ENCODE measurements at places on chromosomes 7 and 10. TPM values are rescaled to one million over a fixed set of nuclear protein-coding genes. Genes with fewer than 3 reads are reported as not detected.

The AKR1C8 gene
- total RNA-seq = 0.27 TPM

- no peaks in the 10 kb centered on the region for H3K4me1 ChIP-seq
- H3K27me3 ChIP-seq = no peaks in the 10 kb centered on the region
- H3K4me3 ChIP-seq = no peak overlapping the region
- H3K27ac ChIP-seq = no peak overlapping the region
- peaks cover 11% of the 10 kb centered on the region for H3K36me3 ChIP-seq
These were observed 48.2 kb upstream of the NFKB2 start for GRCh38 chr10:102347236-102347828.

The IFIT1B gene
- total RNA-seq = not detected

- no peak overlapping the region for H3K27ac ChIP-seq
- H3K27me3 ChIP-seq = no peaks in the 10 kb centered on the region
- H3K4me1 ChIP-seq = no peaks in the 10 kb centered on the region
- no peak overlapping the region for H3K4me3 ChIP-seq
- DNase-seq = no peak
These were observed 116.3 kb upstream of the PPP2R2D start for GRCh38 chr10:131784363-131785120.

The ERVW-1 gene
- total RNA-seq = not detected

GRCh38 chr10:71421075-71421434 is 24.3 kb downstream of the CDH23 start:
- H3K4me3 ChIP-seq = no peak overlapping the region
- H3K27me3 ChIP-seq = peaks cover 10% of the 10 kb centered on the region
- no peaks in the 10 kb centered on the region for H3K36me3 ChIP-seq
- H3K4me1 ChIP-seq = no peaks in the 10 kb centered on the region

The SUFU gene
- 14.2 TPM for total RNA-seq

GRCh38 chr10:126256864-126257263 is 131.4 kb downstream of the ADAM12 start:
- DNase-seq = no peak
- H3K27ac ChIP-seq = no peak overlapping the region
- H3K36me3 ChIP-seq = no peaks in the 10 kb centered on the region
- H3K27me3 ChIP-seq = no peaks in the 10 kb centered on the region

DNA sequence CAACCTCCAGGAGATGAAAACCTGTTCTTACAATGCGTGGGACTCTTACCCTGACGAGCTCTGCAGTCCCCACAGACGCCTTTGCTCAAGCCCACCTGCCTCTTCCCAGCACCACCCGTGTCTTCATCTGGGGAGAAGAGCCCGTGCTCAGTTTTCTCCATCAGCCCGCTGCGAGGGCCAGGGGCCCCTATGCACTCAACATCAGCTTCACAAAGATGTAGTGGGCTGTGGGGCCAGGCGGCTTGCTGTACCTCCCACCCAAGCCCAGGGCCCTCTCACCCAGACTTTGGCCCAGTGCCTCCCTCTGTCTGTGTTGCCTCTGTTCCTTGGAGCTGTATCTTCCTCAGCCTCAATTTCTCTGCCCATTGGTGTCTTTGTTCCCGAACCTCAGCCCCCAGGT is 436.6 kb downstream of the DNAJB6 start:
- H3K27me3 ChIP-seq = peaks cover 4% of the 10 kb centered on the region
- no peak for DNase-seq
- H3K36me3 ChIP-seq = no peaks in the 10 kb centered on the region
- H3K4me1 ChIP-seq = no peaks in the 10 kb centered on the region
- H3K27ac ChIP-seq = peak overlapping the region; percentile 50
- no peak overlapping the region for H3K4me3 ChIP-seq

The NUTM2E gene
- 0.67 TPM for total RNA-seq

GRCh38 chr7:24143547-24143946 is 140.4 kb upstream of the NPY start:
- no peak for DNase-seq
- H3K36me3 ChIP-seq = no peaks in the 10 kb centered on the region
- no peaks in the 10 kb centered on the region for H3K4me1 ChIP-seq

GRCh38 chr10:94180576-94180975 is 182.2 kb downstream of the NOC3L start:
- H3K27me3 ChIP-seq = no peaks in the 10 kb centered on the region
- H3K36me3 ChIP-seq = no peaks in the 10 kb centered on the region
- no peak overlapping the region for H3K27ac ChIP-seq
- DNase-seq = no peak
- no peaks in the 10 kb centered on the region for H3K4me1 ChIP-seq

- peaks cover 6% of the 10 kb centered on the region for H3K4me1 ChIP-seq
- H3K27ac ChIP-seq = no peak overlapping the region
- DNase-seq = no peak
- no peak overlapping the region for H3K4me3 ChIP-seq
These were observed 428.3 kb upstream of the NPVF start for GRCh38 chr7:25656581-25657026.

DNA sequence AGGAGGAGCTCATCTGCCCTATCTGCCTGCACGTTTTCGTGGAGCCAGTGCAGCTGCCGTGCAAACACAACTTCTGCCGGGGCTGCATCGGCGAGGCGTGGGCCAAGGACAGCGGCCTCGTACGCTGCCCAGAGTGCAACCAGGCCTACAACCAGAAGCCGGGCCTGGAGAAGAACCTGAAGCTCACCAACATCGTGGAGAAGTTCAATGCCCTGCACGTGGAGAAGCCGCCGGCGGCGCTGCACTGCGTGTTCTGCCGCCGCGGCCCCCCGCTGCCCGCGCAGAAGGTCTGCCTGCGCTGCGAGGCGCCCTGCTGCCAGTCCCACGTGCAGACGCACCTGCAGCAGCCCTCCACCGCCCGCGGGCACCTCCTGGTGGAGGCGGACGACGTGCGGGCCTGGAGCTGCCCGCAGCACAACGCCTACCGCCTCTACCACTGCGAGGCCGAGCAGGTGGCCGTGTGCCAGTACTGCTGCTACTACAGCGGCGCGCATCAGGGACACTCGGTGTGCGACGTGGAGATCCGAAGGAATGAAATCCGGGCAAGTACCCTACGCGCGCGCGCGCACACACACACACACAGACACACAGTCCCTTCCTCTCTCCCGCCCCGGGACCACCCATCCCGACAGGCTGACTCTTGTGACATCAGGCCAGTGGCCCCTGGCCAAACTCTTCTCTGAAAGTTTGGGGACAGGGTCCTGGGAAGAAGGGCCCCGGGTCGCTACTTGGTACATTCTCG is 538 bp downstream of the TRIM8 start:
- peaks cover 25% of the 10 kb centered on the region for H3K36me3 ChIP-seq
- DNase-seq = peak; percentile 80
- peak overlapping the region; percentile 95 for H3K27ac ChIP-seq
- peaks cover 45% of the 10 kb centered on the region for H3K4me1 ChIP-seq

The PPP1R17 gene
- total RNA-seq = not detected

- no peaks in the 10 kb centered on the region for H3K27me3 ChIP-seq
- H3K4me1 ChIP-seq = no peaks in the 10 kb centered on the region
- H3K36me3 ChIP-seq = no peaks in the 10 kb centered on the region
These were observed 21.0 kb downstream of the ANKRD30A start for GRCh38 chr10:37146443-37146842.

The MACC1 gene
- 0.06 TPM for total RNA-seq

GRCh38 chr7:2542916-2543871 is 12.1 kb downstream of the BRAT1 start:
- H3K27me3 ChIP-seq = no peaks in the 10 kb centered on the region
- peaks cover 20% of the 10 kb centered on the region for H3K36me3 ChIP-seq
- no peak overlapping the region for H3K27ac ChIP-seq
- H3K4me3 ChIP-seq = no peak overlapping the region
- DNase-seq = no peak
- no peaks in the 10 kb centered on the region for H3K4me1 ChIP-seq

DNA sequence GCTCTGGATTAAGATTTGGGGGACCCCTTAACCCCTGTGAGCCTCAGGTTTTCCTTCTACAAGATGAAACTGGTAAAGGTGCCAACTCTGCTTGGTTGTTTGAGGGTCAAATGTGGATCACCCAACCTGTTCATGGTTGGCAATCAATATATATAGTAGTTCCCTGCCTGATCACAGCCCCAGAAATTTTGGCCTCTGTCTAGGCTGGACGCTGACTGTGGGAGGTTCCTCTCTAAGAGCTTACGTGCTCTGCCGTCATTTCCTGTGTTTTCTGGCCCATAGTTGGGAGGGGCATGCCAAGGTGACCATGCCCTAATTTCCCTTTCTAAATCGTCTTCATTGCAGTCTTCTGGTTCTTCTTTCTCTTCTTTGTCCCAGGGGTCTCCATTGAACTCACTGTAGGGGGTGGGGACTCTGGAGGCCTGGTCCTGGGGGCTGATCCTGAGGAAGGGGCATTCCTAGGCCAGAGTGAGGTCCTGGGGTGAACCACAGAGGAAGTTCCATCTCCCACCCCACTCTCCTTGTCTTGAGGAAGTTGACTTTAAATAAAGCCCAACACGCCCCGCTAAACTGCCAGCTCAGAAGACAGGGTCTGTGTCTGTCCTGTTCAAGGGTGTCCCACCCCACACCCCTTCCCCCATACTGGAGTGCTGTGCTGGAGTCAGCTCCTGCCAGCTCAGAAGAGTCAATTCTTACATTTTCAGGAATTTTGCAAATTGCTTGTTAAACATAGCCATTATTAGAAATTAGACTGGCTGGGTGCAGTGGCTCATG is 98.9 kb upstream of the SDK1 start:
- H3K27me3 ChIP-seq = peaks cover 4% of the 10 kb centered on the region
- DNase-seq = no peak
- H3K36me3 ChIP-seq = no peaks in the 10 kb centered on the region

The PUS7 gene
- 9.9 TPM for total RNA-seq

DNA sequence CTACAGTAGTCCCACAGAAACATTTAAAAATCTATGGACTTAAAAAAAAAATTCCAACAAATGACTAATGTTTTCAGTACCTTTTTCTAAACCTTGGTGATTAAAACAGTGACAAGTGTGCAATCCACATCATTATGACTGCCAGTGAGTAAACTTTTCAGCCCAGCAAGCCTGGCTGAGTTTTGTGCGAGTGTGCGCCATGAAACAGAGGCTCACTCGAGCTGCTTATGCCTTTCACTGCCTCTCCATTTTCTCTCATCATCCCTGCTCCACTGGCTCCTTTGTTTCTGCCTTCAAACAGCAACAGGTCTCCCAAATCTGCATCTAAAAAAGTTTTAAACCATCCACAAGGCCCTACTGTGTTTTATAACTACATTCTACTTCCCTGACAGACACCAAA is 105.8 kb downstream of the USP6NL start:
- no peak for DNase-seq
- no peak overlapping the region for H3K27ac ChIP-seq
- H3K36me3 ChIP-seq = no peaks in the 10 kb centered on the region
- no peaks in the 10 kb centered on the region for H3K4me1 ChIP-seq

GRCh38 chr10:33293076-33293475 is 41.4 kb downstream of the NRP1 start:
- H3K36me3 ChIP-seq = no peaks in the 10 kb centered on the region
- H3K4me3 ChIP-seq = no peak overlapping the region
- H3K27ac ChIP-seq = no peak overlapping the region
- DNase-seq = no peak
- H3K27me3 ChIP-seq = peaks cover 9% of the 10 kb centered on the region

DNA sequence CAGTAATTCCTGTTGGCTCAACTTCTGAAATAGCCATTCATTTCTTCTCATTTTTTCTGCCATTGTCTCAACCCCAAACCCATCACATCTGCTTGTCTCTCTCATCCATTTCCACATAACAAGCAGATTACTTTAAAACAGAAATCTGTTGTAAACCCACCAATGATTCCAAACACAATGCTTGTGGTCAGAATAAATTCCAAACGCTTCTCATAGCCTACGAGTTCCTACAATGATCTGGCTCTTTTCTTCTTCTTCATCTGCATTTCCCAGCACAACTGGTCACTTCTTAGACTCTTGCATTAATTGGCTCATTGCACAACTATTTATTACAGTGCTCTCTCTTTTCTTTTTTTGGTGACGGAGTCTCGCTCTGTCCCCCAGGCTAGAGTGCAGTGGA is 364.1 kb downstream of the GATA3 start:
- no peak overlapping the region for H3K4me3 ChIP-seq
- peaks cover 23% of the 10 kb centered on the region for H3K4me1 ChIP-seq
- peaks cover 2% of the 10 kb centered on the region for H3K36me3 ChIP-seq
- no peak overlapping the region for H3K27ac ChIP-seq
- no peaks in the 10 kb centered on the region for H3K27me3 ChIP-seq
- DNase-seq = no peak

The TET1 gene
- 3.0 TPM for total RNA-seq

DNA sequence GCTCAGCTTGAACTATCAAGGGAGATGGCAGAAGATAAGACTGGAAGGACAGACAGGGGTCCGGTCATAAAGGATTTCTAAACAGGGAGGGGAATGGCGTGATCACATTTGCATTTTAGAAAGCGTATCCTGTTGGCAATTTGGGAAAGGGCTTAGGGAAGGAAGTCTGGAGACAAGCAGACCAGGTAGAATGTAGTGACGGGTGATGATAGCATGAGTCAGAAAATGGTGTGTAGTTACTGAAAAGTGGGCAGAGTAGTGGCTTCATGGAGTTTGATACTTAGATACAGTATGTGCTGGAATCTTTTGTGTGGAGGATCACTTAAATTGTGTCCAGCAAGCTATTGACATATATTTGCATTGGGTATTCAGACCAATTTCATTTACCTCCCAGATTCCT is 61.2 kb downstream of the LRGUK start:
- no peaks in the 10 kb centered on the region for H3K27me3 ChIP-seq
- no peak overlapping the region for H3K4me3 ChIP-seq
- H3K36me3 ChIP-seq = no peaks in the 10 kb centered on the region
- H3K4me1 ChIP-seq = no peaks in the 10 kb centered on the region
- DNase-seq = no peak

The PILRA gene
- total RNA-seq = 2.7 TPM

DNA sequence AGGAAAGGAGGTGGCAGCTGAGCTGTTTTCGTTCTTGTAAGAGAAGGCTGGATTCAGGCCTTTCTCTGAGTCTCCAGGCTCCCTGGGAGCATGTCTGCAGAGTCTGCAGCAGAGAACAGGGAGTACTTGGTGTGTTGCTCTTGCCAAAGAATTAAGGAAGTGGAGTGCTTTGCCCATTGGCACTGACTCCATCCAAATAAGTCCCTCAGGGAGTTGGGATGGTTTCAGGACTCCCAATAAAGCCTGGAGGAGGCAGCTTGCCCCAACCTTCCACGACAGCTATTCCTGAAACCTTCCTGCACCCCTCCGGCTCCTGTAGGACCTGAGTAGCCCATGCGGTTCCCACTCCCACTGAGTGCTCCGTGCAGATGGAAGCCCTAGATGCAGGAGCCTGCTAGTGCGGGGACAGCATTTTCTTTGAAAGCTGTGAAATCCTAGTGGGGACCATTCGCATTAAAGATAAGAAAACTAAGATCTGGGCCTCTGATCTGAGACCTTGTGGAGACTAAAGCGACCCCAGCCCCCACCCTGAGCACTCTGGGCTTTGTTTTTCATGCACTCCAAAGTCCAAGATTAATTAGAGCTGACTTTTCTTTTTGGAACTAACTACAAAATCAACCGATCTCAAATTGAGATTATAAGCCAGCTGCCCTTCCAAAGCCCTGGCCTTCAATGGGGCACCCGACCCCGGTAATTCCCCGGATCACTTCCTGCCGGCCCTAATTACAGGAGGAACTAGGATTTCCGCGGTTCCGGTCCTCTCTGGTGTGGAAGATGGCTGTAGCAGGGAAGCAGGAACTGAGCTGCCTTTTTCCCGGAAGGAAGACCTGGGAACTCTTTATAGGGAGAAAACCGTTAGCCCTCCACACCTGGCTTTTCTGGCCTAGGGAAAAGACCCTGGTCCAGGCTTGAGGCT is 110.2 kb downstream of the COL13A1 start:
- peaks cover 2% of the 10 kb centered on the region for H3K27me3 ChIP-seq
- H3K27ac ChIP-seq = no peak overlapping the region
- H3K4me1 ChIP-seq = no peaks in the 10 kb centered on the region
- no peak overlapping the region for H3K4me3 ChIP-seq
- H3K36me3 ChIP-seq = no peaks in the 10 kb centered on the region

The KNDC1 gene
- 0.07 TPM for total RNA-seq

- no peak overlapping the region for H3K4me3 ChIP-seq
- DNase-seq = no peak
- peak overlapping the region; percentile 72 for H3K27ac ChIP-seq
- peaks cover 50% of the 10 kb centered on the region for H3K36me3 ChIP-seq
- H3K4me1 ChIP-seq = peaks cover 69% of the 10 kb centered on the region
These were observed 4.3 kb upstream of the GIMAP5 start for GRCh38 chr7:150732786-150733481.

Data from activated CD4-positive, alpha-beta T cell treated with anti-CD3 and anti-CD28 coated beads, Interleukin-2, amount 10 ng/mL, durations not matched to agents 7 days and 5 days (primary cell).